SJSA1 (cell line): ENCODE measurements at places on chromosomes 2 and 18.

DNA sequence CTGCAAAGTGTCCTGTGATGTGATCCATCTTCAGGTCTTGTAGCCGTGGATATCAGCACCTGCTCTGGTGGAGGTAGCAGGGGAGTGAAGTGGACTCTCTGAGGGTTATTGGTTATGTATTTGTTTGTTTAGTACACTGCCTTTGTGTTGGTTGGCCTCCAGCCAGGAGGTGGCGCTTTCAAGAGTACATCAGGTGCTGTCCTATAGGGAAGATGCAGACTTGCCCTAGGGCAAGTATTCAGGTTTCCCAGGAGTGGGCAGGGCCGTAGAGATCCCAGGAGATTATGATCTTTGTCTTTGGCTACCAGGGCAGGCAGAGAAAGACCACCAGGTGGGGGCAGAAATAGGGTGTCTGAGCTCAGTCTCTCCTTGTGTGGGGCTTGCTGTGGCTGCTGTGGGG, 411.8 kb downstream of the SOX11 start:
- DNase-seq = no peak

DNA sequence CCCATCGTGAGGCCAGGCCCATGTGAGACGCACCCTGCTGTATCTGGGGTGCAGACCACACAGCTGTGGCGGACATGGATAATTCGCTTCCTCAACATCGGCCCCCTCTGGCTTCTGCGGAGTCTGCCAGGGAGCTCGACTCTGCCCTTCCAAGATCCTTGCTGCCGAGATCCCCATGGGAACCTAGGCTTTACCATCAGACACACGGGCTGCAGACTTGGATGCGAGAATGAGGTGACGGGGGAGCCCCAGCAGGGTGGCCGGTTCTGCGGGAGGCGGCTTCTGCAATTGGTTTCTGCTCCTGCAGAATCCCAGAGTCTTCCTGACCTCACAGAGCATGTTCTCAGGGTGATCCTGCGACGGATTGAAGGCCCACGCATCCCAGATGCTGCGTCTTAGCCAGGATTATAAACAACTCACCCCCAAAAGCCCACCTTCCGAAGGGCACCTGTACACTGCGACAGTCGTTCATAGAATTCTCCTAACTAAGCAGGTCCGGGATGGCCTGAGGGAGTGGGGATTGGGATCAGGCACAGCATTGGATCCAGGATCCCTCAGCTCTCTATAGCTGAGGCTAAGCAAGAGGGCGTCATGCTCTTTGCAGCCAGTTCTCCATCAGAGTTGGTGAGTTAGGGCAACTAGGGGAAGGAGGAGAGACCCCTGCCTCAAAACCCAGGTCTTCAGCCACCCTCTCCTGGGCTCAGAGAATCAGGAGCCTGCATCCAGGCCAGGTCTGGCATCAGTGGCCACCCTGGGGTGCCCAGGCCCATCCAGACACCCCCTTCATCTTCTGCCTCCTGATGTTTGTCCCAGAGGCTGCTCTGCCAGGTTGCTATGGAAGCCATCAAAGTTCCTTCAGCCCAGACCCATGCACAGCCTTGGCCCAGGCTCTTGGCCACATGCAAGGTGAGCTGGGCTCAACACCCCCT, 74.7 kb upstream of the SNTG2 start:
- no peak for DNase-seq

DNA sequence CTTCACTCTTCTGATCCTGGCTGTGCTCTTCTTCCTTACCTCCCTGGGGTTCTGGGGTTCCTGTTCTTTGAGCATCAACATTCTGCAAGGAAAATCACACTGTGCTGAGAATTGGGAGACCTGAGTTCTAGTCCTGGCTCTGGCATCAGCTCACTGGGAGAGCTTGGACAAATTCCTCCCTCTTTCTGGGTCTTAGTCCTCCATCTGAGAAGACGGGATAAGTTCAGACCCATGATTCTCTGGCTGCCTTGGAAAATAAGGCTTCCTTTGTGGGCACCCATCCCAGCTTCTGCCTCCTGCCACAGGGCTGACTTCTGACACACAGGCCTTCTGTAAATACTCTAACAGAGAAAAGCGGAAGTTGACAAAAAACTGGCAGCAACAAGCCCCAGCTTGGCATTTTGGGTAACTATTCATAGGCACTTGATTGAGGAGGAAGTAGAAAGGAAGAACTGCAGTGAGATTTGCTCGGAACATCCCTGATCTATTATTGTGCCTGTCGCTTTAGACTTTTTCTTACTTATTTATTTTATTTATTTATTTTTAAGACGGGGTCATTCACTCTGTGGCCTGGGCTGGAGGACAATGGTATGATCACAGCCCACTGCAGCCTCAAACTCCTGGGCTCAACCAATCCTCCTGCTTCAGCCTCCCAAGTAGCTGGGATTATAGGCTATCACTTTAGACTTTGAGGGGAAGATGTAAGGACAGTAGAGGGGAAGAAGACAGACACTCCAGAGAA, 7.9 kb downstream of the PCBP1 start:
- DNase-seq = no peak

GRCh38 chr18:23740105-23740830, 51.0 kb downstream of the LAMA3 start:
- DNase-seq = no peak

DNA sequence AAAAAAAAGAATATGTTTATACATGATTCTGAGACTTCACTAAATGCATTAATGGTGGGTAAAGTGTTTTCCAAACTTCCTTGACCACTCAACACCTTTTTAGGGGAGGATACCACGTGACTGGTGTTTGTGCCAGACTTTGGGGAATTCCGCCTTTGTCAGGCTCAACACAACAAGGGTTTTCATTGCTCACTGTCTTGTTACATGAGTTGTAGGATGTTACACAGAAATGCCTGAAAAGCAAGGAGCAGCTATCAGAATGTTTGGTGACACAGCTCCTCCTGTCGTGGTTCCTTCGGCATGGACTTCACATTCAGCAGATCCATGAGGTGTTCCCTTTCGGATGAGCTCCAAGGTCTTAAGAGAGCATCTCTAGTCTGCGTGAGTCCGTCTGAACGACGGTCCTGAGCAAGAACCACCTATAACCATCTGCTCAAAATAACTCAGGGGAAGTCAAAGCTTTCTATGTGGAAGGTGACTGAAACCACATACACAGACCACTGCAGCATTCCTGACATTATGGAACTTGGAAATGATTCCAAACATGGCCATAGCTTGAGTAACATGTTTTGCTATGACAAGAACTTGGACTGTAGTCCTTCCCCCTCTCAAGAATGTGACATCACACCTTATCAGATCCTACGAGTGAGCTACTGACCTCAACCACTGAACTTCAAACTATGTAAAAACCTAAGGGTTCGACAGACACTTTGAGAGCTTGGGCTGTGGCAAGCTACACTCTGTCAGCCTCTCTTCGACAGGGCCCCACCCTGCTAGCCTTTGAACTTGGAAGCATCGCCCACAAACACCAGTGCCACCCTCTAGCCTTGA, 57.5 kb downstream of the MCFD2 start:
- peak; percentile 58 for DNase-seq

GRCh38 chr18:36636237-36636817, 192.5 kb downstream of the TPGS2 start:
- DNase-seq = no peak
